Stimulated activated CD8-positive, alpha-beta memory T cell treated with anti-CD3 and anti-CD28 coated beads, Interleukin-7, amount 100 ng/mL, for 1 hour (primary cell): ENCODE measurements at places on chromosomes 13 and 19.

- no peak for DNase-seq
These were observed 13.0 kb downstream of the TRIP10 start for GRCh38 chr19:6752256-6753177.

DNA sequence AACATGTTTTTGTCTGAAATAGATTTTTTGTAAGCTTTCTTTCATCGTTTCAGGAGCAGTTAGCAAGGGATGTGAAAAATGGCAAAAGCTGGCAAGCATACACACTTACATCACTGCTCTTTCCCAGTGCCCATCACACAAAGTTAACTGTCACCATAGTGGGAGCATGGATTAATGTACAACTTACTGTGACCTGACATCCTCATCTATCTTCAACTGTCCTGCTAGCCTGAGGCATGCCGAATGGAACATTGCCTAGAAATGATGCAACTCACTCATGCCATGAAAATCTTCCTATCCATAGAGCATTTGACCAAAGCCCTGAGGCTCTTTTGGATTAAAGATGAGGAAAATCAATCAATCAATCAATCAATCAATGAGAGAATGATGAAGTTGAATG, 491.7 kb upstream of the SLC10A2 start:
- no peak for DNase-seq

DNA sequence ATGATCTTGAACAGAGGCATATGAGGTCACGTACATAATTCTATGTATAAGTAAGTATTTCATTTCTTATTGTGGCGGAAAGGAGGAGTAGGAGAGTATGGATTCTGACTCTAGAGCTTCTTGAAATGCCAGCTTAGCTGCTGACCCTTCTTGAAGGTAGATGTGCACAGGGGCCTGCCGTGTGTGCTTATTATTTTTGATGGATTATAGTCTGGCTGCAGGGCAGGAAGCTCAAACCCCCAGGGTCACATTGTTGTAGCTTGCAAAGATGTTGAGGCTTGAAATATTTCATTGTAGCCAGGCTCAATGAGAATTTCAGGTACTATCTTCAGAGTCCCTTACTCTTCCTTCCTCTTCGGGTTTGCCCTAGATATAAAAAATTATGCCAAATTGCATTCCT, 418.8 kb downstream of the OLFM4 start:
- no peak for DNase-seq

DNA sequence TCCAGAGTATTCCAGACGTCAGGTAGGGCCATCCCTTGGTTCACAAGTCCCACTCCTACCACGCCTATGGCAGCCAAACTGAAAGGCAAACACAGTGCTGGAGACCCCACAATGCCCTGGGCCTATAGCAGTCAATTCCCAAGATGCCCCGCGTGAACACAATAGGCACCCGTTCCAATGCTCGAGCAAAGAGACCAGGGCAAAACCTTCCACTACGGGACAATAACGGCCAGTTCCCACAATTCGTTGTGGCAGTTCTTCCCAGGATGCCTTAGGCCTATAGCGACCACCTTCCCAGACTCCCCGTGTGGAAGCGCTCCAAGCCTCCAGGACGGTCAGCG, 538 bp downstream of the ZNF428 start:
- no peak for DNase-seq

DNA sequence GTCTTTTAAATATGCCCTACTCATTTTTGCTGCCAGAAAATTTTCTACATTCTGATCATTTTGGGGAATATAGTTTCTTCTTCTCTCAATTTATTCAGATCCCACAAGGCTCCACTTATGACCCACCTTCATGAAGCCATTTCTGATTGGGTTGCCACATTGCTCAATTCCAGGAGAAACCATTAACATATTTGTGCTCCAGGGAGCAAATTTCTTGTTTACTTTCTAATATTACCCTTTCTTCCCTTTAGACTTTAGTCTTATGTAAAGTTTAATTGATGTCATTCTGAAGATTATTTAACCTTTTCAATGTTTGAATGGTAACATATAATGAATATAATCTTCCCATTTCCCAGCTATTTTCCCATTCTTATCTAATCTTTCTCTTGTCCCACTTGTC, 331.8 kb downstream of the ITGBL1 start:
- DNase-seq, result no peak

DNA sequence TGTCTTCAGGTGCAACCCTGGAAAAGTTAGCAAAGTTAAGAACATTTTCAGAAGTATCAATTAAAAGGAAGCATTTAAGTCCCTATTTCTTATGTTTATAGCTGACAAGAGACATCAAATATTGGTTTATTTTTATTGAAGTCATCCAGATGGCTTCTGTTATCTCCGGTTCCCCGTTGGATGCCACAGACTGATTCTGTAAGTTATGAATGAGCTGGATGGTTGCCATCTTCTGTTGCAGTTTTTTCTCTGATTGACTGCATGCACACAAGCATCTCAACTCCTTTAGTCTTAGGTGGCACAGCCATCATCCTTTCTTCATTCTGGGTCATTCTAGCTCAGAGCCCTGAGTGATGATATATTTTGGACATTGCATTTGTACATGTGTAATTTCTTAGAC, 10.6 kb upstream of the OXGR1 start:
- DNase-seq, result no peak

DNA sequence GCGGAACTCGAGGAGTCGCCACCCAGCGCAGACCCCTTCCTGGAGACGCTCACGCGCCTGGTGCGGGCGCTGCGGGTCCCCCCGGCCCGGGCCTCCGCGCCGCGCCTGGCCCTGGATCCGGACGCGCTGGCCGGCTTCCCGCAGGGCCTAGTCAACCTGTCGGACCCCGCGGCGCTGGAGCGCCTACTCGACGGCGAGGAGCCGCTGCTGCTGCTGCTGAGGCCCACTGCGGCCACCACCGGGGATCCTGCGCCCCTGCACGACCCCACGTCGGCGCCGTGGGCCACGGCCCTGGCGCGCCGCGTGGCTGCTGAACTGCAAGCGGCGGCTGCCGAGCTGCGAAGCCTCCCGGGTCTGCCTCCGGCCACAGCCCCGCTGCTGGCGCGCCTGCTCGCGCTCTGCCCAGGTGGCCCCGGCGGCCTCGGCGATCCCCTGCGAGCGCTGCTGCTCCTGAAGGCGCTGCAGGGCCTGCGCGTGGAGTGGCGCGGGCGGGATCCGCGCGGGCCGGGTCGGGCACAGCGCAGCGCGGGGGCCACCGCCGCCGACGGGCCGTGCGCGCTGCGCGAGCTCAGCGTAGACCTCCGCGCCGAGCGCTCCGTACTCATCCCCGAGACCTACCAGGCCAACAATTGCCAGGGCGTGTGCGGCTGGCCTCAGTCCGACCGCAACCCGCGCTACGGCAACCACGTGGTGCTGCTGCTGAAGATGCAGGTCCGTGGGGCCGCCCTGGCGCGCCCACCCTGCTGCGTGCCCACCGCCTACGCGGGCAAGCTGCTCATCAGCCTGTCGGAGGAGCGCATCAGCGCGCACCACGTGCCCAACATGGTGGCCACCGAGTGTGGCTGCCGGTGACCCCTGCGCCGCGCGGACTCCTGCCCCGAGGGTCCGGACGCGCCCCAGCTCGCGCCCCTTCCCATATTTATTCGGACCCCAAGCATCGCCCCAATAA, 2.3 kb downstream of the AMH start:
- no peak for DNase-seq
